MG63 (cell line): ENCODE measurements at places on chromosomes 5 and 9. TPM values are rescaled to one million over a fixed set of nuclear protein-coding genes. Genes with fewer than 3 reads are reported as not detected.

DNA sequence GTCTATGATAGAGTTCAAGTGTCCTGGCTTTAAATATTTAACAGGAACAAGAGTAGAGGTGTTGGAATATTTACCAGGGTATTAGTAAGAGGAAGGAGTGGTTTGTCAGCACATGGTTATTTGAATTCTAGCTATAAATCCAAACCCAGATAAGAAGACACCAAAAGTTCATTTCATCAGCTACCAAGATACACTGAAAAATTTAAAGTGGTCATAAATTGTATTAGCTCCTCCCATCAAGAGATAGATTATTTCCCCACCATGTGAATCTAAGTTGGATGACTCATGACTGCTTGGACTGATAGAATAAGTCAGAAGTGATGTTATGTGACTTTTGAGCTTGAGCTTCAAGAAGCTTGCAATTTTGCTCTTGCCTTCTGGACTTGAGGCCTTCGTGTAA, 72.1 kb upstream of the GRAMD2B start:
- DNase-seq, result no peak

DNA sequence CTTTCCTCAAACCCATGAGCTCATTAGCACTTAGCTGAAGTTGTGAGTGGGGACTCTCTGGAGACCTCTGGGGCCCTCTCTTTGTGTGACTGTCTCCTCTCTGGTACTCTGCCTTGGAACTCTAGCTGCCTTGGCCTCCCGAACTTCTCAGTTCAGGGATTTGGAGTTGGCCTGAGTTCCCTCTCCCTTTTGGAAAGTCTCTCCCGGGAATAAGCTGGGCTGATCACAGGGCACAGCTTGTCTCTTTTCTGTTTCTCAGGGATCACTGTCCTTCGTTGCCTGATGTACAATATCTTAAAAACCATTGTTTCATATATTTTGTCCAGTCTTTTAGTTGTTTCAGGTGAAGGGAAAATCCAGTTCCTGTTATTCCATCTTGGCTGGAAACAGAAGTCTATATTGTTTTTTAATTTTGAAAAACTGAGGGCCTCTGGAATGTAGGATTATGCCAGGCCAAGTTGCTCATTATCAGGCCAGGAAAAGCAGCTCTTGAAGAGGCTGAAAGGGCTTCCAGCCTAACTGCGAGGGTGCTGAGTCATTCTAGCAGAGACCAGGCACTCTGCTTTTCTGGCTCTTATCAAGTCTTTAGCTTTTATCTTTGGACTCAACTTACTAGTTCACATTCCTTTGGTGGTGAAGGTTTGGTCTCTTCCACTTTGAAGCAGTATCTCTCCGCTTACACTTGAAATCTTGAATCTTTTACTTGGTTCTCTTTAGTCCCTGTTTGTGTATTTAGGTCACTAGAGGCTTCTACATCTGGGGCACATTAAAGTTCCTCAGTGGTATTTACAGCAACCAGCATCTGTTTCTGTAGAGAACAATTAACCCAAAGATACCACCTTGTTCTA, 8.4 kb upstream of the RGS3 start:
- peak; percentile 87 for DNase-seq

- no peak for DNase-seq
Measured at GRCh38 chr9:68505681-68506409, 34.8 kb downstream of the TMEM252 start.

- DNase-seq, result no peak
Measured at GRCh38 chr5:79182141-79182540, 53.8 kb upstream of the JMY start.

GRCh38 chr9:92965759-92966517, 18.6 kb downstream of the FGD3 start:
- no peak for DNase-seq

GRCh38 chr5:176529741-176530141, 7.5 kb downstream of the RNF44 start:
- DNase-seq, result no peak

DNA sequence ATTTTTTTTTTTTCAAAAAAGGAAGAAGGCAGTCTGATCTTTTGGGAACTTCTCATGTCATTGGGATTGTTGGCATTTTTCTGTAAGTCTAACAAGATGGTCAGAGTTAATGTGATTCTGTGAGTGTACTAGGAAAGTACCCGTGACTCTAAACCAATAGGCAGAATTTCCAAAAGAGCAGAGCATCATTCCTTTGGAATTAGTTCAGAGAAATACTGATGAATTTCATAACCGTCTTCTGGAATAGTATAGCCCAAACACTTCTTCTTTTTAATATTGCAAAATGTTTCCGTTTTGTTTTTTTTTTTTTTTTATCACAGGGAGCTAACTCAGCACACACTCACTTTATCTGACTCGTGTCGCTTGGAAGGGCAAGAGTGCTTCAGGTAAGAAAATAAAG, 407.4 kb downstream of the DTWD2 start:
- no peak for DNase-seq

GRCh38 chr5:64201996-64202395, 36.4 kb downstream of the RNF180 start:
- DNase-seq, result no peak

DNA sequence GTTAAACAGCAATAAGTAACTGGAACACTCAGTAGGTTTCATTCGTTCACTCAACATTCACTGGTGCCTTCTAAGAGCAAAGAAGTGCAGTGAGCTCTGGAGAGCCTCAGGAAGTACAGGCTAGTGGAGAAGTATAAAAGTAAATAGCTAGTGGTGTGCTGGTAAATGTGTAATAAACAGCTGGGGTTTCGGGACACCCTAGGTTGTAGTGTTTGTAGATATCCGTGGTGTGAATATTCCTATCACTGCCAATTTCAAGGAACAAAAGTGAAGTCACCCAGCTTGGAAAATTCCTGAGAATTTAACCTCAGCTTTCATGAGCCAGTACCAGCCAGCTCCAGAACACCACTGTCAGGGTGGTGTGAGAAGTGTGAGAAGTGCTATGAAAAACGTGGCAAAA, 75.9 kb downstream of the GABBR2 start:
- DNase-seq, result no peak

- DNase-seq, result no peak
Measured at GRCh38 chr5:133461796-133462516, 150.4 kb downstream of the FSTL4 start.

DNA sequence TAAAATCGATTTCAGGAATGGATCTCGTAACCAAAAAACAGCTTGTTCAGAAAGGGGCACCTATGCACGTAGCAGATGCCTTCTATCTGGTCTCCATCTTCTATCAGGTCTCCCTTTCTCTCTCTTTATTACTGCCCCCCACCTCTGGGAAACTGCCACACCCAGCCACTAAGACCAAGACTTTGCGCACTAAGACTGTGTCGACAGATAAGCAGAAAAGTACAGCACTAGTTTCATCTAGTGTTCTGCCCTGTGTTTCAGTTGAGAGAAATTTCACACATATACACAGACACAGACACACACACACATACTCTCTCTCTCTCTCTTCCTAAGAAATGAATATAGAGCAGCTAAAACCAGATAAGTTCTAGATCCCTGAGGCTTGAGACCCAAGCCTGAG, 210.1 kb upstream of the MAP3K1 start:
- DNase-seq, result no peak

DNA sequence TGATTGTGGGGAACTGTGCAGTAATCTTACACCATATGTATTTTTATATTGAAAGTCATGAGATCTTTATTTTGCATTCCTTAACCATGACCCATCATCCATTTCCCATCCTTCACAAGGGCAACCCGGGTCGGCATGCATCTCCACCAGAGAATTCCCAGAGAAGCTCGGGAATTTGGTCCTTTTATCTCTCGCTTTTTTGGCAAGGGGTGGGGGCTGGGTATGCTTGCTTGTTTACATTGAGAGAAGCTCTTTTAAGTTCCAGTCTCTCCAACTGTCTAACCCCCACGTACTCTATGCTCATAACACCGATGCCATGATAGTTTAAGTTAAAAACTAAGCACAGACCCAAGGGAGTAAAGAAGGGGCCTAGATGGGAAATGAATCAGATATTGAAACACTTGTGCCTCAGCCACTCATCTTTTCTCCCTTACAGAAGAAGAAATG, 109.9 kb upstream of the NFIB start:
- peak; percentile 84 for DNase-seq

GRCh38 chr5:141839015-141839513, 39.1 kb downstream of the PCDH1 start:
- DNase-seq, result no peak

GRCh38 chr9:125243792-125244260, 2.7 kb upstream of the HSPA5 start:
- no peak for DNase-seq

DNA sequence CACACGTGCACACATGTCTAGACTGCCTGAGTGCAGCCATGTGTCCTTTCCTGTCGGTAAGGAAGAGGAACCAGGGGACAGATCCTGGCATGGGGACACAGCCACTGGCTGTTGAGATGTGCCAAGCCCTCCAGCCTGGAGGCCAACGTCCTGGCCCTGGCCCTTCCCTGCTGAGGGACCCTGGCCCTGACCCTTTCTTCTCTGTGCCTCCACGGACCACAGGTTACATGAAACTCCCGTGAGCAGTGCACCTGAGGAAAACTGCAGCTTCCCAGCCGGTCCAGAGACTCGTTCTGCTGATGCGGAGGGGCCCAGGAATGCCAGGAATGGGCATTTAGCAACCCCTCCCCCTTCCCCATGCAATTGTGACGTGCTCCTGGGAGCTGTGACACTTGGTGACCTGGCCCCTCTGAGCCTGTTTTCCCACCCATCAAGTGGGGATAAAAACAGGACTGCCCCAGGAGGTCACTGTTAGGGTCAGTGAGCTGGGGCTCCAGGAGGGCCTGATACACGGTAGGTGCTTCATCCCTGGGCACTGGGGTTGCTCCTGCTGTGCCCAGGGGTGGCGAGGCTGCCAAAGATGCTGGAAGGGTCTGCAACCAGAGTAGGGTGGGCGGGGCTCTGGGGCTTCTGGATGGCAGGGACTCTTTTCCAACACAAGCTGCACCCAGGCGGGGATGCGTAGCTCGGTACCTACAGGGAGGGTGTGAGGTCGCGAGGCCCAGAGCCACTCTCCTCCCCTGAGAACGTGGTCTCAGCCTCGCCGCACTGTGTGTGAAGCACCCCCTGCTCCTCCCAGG, 151.5 kb downstream of the C9orf50 start:
- DNase-seq, result no peak

GRCh38 chr9:74517188-74517587, 20.1 kb downstream of the RORB start:
- DNase-seq, result no peak

DNA sequence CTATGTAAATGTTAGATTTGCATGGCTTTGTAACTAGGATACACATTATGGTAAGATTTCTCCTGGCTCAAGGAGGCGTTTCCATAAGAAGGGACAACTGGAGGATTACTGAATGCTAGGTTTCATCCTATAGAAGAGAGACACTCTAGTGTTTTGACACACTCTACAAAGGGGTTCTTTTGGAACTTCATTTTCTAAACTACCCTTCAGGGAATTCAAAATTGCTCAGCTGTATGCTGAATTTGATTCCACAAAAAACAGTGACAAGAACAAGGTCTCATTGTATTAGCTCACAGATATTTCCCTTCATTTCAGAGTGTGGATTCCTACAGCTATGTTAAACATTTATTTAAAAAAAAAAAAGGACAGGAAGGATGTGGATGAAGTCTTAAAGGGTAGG, 151.7 kb downstream of the PPP2R2B start:
- no peak for DNase-seq

DNA sequence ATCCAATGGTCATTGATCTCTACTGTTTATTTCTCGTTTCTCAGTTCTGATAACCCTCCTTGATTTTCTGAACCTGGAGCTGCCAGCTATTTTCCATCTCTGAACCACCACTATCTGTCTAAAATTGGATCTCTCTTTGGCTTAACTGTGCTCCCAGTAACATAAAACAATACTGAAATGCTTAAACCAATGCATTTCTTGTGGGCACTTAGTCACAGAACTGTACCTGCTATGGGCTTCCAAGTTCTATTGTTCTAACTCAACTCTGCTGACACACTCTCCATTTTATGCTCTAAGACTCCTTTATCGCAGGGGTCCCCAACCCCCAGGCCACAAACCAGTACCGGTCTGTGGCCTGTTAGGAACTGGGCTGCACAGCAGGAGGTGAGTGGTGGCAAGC, 120.6 kb downstream of the LHFPL2 start:
- no peak for DNase-seq

DNA sequence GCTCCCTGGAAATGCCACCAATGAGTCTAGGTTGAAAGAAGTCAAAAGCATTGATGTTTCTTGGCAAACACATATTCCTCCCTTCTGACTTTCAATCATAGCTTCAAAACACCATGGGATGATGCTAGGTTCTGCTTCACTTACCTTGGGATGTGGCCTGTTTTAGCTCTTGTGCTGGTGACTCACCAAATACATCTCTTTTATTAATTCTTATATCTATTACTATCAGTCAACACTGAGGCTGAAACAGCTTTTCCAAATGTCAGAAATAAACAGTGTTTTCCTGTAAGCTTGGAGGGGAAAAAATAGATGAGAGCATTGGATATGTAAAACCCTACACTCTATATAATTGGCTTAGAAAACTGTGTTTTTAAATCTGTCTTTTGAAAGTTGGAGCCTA, 245.4 kb upstream of the NREP start:
- no peak for DNase-seq

DNA sequence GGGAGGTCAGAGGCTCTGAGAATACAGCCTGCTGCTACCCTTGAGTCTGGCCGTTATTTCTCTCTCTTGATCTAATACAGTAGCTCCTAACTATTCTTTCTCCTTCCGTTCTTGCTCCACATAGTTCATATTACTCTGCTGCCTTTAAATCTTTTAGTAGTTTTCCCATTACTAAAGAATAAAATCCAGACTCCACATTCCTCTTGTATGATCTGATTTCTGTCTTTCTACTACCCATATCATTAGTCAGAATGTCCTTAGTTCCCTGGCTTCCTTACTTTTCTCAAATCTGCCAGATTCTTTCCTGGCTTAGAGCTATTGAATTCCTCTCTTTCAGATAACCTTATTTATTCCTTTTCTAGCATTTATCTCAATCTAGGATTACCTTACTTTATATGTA, 40.0 kb downstream of the MARCHF6 start:
- DNase-seq, result no peak

GPR150 gene
- not detected in 2 replicates for total RNA-seq

BBLN gene
- 37.3 and 57.0 TPM in 2 replicates for total RNA-seq

SERF1B gene
- 32.3 and 82.1 TPM in 2 replicates for total RNA-seq

BAG1 gene
- total RNA-seq, result 34.3 and 44.0 TPM in 2 replicates

LEAP2 gene
- total RNA-seq, result 1.4 TPM in 1 of 2 replicates, not detected in the other

HTR1A gene
- not detected in 2 replicates for total RNA-seq

SHOC1 gene
- not detected in 2 replicates for total RNA-seq

SUSD3 gene
- 0.40 TPM in 1 of 2 replicates, not detected in the other for total RNA-seq

STING1 gene
- total RNA-seq, result 45.6 and 54.5 TPM in 2 replicates

ADGRD2 gene
- not detected in 2 replicates for total RNA-seq
